CD4-positive, CD25-positive, alpha-beta regulatory T cell (primary cell): ENCODE measurements at places on chromosomes 5 and 9. TPM values are rescaled to one million over a fixed set of nuclear protein-coding genes. Genes with fewer than 3 reads are reported as not detected.

- H3K27ac ChIP-seq = no peak overlapping the region
- DNase-seq = no peak
- H3K36me3 ChIP-seq = no peaks in the 10 kb centered on the region
- no peaks in the 10 kb centered on the region for H3K4me1 ChIP-seq
Measured at GRCh38 chr5:170701334-170701733, 82.2 kb upstream of the GABRP start.

DNA sequence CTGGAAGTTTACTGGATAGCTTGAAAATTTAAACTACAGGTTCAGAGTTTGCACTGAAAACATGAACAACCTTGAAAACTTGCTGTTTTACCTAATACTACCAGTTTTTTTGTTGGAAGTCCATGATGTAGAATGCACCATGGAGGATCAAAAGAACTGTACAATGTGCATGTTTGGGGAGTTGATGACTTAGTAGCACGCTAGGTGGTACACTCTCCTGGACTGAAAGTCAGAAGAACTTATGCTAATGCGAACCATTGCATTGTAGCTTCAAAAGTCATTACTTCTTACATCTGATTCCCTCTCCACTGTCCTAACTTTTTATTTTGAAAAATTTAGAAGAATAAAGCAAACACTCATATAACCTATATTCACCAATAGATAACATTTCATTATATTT is 211.0 kb downstream of the OSTF1 start:
- no peak overlapping the region for H3K27ac ChIP-seq
- no peaks in the 10 kb centered on the region for H3K27me3 ChIP-seq
- DNase-seq = no peak
- H3K36me3 ChIP-seq = no peaks in the 10 kb centered on the region
- no peaks in the 10 kb centered on the region for H3K4me1 ChIP-seq

GRCh38 chr5:159916841-159917761 is 819 bp downstream of the ADRA1B start:
- no peaks in the 10 kb centered on the region for H3K36me3 ChIP-seq
- H3K4me1 ChIP-seq = peaks cover 5% of the 10 kb centered on the region
- H3K27me3 ChIP-seq = peaks cover 24% of the 10 kb centered on the region
- DNase-seq = no peak

The LTC4S gene
- total RNA-seq = 2.8 TPM

GRCh38 chr5:150789450-150789849 is 10.9 kb downstream of the SMIM3 start:
- no peak overlapping the region for H3K27ac ChIP-seq
- H3K4me1 ChIP-seq = peaks cover 14% of the 10 kb centered on the region
- no peak for DNase-seq
- no peak overlapping the region for H3K4me3 ChIP-seq
- no peaks in the 10 kb centered on the region for H3K36me3 ChIP-seq
- H3K27me3 ChIP-seq = no peaks in the 10 kb centered on the region

The PDE6A gene
- total RNA-seq = not detected

DNA sequence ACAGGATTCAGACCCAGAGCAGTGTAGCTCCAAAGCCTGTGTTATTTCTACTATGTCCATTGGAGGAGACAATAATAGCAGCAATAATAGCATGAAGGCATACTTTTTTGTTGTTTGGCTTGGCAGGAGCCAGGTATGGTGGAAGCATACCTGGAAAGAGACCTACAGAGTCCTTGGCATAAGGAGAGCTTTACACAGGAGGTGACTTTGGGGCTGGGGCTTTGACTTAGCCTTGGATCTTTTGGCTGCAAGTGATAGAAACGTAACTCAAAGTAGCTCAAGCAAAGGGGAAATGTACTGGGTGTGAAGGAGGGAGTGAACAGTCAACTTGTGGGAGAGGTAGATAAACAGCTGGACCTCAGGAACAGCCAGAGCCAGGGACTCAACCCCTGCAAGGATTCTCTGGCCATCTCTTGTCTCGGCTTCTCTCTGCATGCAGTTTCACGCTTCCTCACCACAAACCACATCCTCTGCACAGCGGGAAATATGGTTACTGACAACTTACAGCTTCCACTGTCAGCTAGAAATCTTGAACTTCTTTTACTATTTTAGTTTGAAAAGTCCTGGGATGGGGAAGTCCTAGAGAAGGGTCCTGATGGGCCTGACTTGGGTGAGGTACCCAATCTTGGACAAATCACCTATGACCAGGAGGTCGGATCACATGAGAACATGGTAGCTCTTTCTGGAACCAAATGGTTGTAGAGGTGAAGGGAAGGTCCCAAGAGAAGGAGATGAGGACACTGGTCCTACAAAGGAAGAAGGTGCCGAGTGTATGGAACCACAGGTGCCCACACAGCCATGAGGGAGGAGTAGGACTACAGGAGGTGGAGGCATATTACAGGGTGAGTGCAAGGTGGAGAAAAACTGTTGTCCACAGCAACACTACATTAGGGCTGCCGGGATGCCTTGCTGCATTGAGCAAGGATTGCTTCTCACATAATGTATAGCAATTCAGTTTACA is 47.0 kb upstream of the TGFBR1 start:
- H3K4me1 ChIP-seq = peaks cover 55% of the 10 kb centered on the region
- H3K36me3 ChIP-seq = no peaks in the 10 kb centered on the region
- peak overlapping the region; percentile 87 for H3K4me3 ChIP-seq
- peak; percentile 46 for DNase-seq
- no peaks in the 10 kb centered on the region for H3K27me3 ChIP-seq

DNA sequence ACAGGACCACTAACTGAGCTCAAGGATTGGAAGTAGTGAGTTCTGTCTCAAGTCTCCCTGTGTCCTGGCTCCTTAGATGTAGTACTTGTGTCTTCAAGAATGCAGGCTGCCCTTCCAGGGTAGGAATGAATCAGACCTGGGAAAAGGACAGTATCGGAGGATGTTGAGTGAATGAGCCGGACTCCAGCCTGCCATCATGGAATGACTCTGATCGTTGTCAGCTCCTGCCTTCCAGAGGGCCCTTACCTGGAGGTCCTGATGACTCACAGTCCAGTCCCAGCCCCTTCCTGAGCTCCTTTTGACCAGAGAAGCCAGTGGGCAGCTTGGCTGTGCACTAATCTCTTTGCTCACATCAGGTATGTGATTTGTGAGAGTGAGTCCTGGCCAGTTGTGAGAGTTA is 161.1 kb downstream of the TRPM6 start:
- H3K27me3 ChIP-seq = no peaks in the 10 kb centered on the region
- no peak overlapping the region for H3K27ac ChIP-seq
- H3K4me3 ChIP-seq = no peak overlapping the region
- DNase-seq = no peak
- H3K36me3 ChIP-seq = no peaks in the 10 kb centered on the region

DNA sequence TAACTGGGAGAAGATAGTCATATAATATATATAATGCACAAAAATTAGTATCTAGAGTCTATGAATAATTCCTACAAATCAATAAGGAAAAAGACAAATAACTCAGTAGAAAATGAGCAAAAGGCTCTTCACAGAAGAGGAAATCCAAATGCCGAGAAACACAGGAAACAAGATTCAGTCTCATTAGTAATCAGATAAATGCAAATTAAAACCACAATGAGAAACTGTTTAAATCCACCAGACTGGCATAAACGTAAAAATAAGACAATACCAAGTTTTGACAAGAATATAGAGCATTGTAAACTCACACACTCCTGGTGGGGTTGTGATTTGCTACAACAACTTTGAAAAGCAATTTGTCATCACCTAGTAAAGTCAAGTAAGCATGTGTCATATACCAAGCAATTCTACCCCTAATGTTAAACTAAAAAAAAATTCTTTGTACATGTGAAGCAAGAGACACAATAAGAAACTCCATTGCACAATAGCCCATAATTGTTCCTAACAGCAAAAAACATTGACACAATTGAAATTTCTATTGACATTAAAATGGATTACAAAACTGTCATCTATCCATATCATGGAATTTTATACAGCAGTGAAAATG is 21.0 kb upstream of the UBLCP1 start:
- peaks cover 13% of the 10 kb centered on the region for H3K4me1 ChIP-seq
- no peak overlapping the region for H3K27ac ChIP-seq

DNA sequence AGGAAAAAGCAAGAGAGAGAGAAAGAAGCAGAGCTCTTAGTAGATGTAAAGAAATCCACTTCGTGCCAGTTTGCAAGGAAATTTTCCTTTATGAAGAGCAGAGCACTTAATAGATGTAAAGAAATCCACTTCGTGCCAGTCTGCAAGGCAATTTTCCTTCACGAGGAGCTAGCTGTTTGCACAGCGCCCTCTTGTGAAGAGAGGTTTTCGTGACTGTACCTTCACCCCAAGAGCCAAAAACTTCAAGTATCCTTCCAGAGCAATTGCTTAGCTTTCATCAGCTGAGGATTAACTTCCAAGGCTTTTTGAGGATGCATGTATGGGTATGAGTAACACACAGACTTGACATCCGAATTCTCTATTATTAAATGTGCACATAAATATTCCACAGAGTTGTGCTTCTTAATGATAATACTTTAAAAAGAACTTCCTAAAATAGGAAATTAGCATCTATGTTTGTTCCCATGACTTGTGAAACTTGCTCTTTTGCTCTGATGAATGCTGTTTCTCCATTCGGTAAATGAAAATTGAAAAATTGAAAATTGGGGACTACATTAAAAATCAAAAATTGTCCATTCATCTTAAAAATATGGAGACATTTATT is 525.6 kb downstream of the PDE4D start:
- peak; percentile 56 for DNase-seq
- no peaks in the 10 kb centered on the region for H3K4me1 ChIP-seq
- H3K27me3 ChIP-seq = peaks cover 4% of the 10 kb centered on the region
- H3K36me3 ChIP-seq = no peaks in the 10 kb centered on the region
- no peak overlapping the region for H3K27ac ChIP-seq

DNA sequence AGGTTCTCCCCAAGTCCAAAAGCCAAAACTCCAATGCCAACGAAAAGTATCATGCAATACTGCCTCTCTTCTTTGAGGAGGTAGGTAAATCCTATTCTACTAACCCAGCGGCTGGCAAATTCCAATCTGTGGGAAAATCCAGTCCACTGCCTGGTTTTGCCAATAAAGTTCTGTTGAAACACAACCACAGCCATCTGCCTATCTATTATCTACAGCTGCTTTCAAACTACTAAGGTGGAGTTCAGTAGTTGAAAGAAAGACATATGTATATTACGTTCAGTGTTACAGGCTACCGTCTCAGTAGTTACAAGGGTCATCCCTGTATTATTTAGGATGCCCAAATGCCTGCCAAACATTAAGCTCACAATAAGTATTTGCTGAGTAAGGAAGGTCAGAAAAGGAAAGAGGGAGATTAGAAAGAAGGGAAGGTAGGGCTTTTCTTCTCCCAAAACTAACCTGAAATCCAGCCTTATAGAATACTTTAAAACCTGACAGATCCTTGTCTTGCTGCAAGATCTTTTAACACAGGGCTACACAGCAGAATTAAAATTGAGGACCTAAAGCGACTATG is 16.2 kb downstream of the ARL15 start:
- H3K4me1 ChIP-seq = no peaks in the 10 kb centered on the region
- no peak for DNase-seq
- no peak overlapping the region for H3K4me3 ChIP-seq
- no peaks in the 10 kb centered on the region for H3K36me3 ChIP-seq
- H3K27ac ChIP-seq = no peak overlapping the region
- no peaks in the 10 kb centered on the region for H3K27me3 ChIP-seq

DNA sequence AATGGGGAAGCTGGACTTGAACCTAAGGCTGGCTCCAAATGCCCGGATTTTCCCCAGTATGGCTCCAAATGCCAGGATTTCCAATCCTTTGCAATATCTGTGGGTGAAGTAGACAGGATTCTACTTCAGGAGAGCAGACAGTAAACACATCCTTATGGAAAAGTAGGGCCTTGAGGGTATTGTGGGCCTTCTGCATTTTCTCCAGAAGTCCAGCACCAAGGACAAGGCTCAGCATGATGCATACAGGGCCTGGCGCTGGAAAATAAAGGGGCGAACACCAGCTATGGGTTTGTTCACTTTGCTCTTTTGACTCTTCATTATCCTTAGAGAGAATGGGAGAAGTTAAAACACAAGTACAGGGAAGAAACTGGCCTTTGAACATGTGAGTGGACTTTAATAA is 347.5 kb downstream of the SEMA5A start:
- H3K36me3 ChIP-seq = no peaks in the 10 kb centered on the region
- H3K27me3 ChIP-seq = no peaks in the 10 kb centered on the region
- no peak overlapping the region for H3K27ac ChIP-seq
- DNase-seq = no peak
- H3K4me3 ChIP-seq = no peak overlapping the region
- H3K4me1 ChIP-seq = no peaks in the 10 kb centered on the region

DNA sequence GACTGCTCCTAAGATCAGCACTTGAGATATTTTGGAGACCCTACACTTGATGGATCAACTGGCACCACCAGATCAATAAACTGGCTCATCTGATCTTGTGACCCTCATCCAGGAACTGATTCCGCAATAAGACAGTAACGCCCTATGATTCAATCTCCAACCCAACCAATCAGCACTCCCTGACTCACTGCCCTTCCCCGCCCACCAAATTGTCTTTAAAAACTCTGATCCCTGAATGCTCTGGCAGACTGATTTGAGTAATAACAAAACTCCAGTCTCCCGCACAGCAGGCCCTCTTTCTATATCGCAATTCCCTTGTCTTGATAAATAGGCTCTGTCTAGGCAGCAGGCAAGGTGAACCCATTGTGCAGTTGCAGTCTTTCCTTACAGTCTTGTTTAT is 677.0 kb downstream of the LRRC70 start:
- no peaks in the 10 kb centered on the region for H3K36me3 ChIP-seq
- DNase-seq = no peak
- H3K27ac ChIP-seq = no peak overlapping the region
- no peaks in the 10 kb centered on the region for H3K27me3 ChIP-seq

DNA sequence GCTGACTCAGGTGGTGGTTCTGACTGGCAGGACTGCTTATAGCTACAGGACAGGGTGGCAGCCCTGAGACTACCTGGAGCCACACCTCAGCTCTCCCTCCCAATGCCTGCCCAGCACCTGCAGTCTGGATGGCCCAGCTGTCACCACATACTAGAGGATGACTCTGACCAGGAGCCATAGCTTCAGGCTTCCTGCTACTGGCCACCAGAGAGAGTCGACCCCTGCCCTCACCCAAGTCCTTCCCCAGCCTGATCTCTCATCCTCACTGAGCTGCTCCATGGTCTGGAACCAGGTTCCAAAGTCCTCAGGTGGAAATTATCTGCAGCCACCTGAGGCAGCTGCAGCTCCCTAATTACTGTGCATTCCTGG is 25.6 kb upstream of the TDRD7 start:
- H3K36me3 ChIP-seq = no peaks in the 10 kb centered on the region
- H3K4me1 ChIP-seq = no peaks in the 10 kb centered on the region
- H3K4me3 ChIP-seq = no peak overlapping the region
